ENCODE measurements at places on chromosomes 13 and 19.

DNA sequence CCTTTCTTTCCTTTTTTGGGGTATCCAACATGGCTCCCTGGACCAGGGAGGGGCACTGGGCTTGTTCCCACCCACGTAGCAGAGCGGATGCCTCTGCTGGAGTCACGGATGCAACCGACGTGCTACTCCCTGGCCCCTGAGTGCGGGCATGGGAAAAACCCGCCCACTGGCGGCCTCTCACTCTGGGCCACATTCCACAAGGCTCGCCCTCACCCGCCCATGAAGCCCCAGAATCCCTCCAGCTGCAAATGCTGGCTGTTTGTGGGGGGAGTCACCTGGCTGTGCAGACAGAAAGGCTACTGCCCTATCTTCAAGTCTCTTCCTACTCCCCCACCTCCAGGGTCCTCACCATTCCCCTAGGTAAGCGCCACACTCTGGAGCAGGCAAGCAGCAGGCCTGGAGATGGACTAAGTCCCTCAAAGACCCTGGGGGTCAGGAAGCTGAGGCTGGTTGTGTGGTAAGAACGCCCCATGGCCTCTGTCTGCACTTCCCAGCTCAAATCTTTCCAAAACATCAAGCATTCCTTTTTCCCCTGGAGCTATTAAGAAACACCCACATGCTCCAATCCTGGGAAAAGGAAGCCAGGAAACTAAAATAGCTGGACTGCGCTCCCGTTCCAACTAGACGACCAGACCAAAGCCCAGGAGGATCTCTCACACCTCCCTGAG, 17.9 kb upstream of the EPHX3 start:
- H3K4me1 ChIP-seq = peaks cover 59% of the 10 kb centered on the region
- DNase-seq = peak; percentile 88
- peak overlapping the region; percentile 99 for H3K27ac ChIP-seq
- peak overlapping the region; percentile 35 for H3K4me3 ChIP-seq
- no peaks in the 10 kb centered on the region for H3K27me3 ChIP-seq

- H3K27ac ChIP-seq = no peak overlapping the region
- peaks cover 5% of the 10 kb centered on the region for H3K27me3 ChIP-seq
- no peaks in the 10 kb centered on the region for H3K4me1 ChIP-seq
- H3K36me3 ChIP-seq = no peaks in the 10 kb centered on the region
- no peak overlapping the region for H3K4me3 ChIP-seq
- no peak for DNase-seq
These were observed 3.5 kb downstream of the GRK1 start for GRCh38 chr13:113670541-113670940.

- H3K4me1 ChIP-seq = no peaks in the 10 kb centered on the region
- H3K27me3 ChIP-seq = no peaks in the 10 kb centered on the region
- H3K27ac ChIP-seq = no peak overlapping the region
These were observed 94.3 kb downstream of the MBNL2 start for GRCh38 chr13:97316390-97316789.

DNA sequence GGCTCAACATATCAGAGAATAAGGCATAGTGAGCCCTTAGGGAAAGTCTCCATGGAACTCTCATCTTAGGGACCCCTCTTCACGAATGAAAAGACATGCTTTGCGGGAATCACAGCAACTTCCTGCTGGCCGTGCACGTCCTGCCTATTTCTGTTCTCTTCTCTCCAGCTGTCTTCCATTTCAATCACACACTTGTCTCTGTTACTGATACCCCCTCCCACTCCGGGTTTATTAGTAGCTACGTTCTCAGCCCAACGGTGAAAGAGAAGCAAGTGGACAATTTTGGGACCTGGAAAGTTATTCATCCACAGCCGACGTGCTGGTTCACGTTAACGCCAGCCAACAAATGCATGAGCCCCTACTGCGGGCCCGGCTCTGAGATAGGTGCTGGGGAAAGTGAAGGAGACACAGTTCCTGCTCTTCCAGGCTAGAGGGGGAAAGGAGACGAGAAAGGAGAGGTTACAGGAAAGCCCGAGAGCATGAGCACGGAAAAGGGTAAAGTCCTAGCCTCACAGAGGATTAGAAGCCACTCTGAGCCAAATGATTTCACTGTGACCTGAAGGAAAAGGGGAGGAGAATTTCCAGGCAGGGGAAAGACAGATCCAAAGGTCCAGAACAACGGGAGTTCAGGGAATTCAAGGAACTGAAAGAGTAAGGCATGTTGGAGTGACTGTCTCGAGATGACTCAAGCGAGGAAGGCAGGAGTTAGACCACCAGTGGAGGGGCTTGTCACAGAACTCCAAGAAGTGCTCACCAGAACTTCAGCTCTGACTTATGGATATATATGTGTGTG, 81.8 kb upstream of the CLDN10 start:
- H3K36me3 ChIP-seq = no peaks in the 10 kb centered on the region
- H3K27ac ChIP-seq = no peak overlapping the region
- DNase-seq = no peak
- no peak overlapping the region for H3K4me3 ChIP-seq
- no peaks in the 10 kb centered on the region for H3K4me1 ChIP-seq
- no peaks in the 10 kb centered on the region for H3K27me3 ChIP-seq

- H3K27me3 ChIP-seq = no peaks in the 10 kb centered on the region
- no peak overlapping the region for H3K27ac ChIP-seq
- H3K36me3 ChIP-seq = no peaks in the 10 kb centered on the region
- H3K4me1 ChIP-seq = peaks cover 5% of the 10 kb centered on the region
These were observed 10.7 kb downstream of the ABHD8 start for GRCh38 chr19:17292301-17293074.

DNA sequence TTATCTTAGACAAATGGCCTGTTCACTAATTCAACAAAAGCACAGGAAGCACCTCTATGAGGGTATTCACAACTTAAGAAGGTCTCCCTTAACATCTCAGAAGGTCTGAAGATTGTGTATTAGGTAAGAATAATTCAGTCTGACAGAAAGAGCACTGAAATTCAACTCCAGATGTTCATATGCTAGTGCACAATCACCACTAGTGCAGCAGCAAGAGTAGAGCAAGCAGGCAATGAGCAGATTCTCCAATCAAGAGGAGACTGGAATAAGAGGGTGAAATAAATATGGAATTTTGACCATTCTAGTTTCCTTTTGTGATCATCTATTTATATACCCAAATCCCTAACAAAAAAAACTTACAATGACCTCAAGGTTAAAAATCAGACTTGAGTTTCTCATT, 52.0 kb downstream of the MPHOSPH8 start:
- H3K4me3 ChIP-seq = no peak overlapping the region
- no peaks in the 10 kb centered on the region for H3K36me3 ChIP-seq
- H3K4me1 ChIP-seq = no peaks in the 10 kb centered on the region
- no peak for DNase-seq
- H3K27ac ChIP-seq = no peak overlapping the region

GRCh38 chr19:30090476-30090875, 148.4 kb downstream of the URI1 start:
- H3K27me3 ChIP-seq = no peaks in the 10 kb centered on the region
- H3K36me3 ChIP-seq = no peaks in the 10 kb centered on the region
- no peaks in the 10 kb centered on the region for H3K4me1 ChIP-seq
- no peak for DNase-seq
- no peak overlapping the region for H3K4me3 ChIP-seq

GRCh38 chr13:113077566-113077952, 28.0 kb upstream of the F7 start:
- H3K27me3 ChIP-seq = no peaks in the 10 kb centered on the region
- no peak overlapping the region for H3K4me3 ChIP-seq
- H3K4me1 ChIP-seq = no peaks in the 10 kb centered on the region
- no peak for DNase-seq

- no peak overlapping the region for H3K27ac ChIP-seq
- H3K4me1 ChIP-seq = no peaks in the 10 kb centered on the region
- no peaks in the 10 kb centered on the region for H3K27me3 ChIP-seq
- DNase-seq = no peak
These were observed 156.2 kb upstream of the ATXN8OS start for GRCh38 chr13:69951412-69951811.

DNA sequence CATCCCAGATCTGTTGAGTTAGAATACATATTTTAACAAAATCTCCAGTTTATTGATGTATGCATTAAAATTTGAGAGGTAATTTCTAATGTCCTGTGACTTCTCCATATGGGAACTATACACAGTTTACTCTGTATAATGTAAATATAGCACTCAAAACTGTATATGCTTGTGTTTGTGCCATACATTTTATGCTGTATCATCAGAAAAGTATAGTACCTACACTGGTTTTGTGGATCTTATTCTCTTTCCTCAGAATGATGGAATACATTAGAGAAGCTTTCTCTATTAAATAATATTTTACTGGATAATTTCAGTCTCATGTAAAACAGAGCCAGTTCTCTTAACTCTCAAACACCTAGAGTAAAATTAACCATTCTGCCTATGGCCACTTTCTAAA, 53.6 kb downstream of the ZNF254 start:
- no peak overlapping the region for H3K4me3 ChIP-seq
- H3K27me3 ChIP-seq = no peaks in the 10 kb centered on the region
- no peaks in the 10 kb centered on the region for H3K4me1 ChIP-seq
- H3K36me3 ChIP-seq = no peaks in the 10 kb centered on the region
- H3K27ac ChIP-seq = no peak overlapping the region
- DNase-seq = no peak

- H3K4me1 ChIP-seq = no peaks in the 10 kb centered on the region
- H3K4me3 ChIP-seq = no peak overlapping the region
- no peak for DNase-seq
- H3K36me3 ChIP-seq = no peaks in the 10 kb centered on the region
- H3K27me3 ChIP-seq = no peaks in the 10 kb centered on the region
These were observed 240.7 kb downstream of the UQCRFS1 start for GRCh38 chr19:28972058-28972852.

- no peaks in the 10 kb centered on the region for H3K36me3 ChIP-seq
- no peak overlapping the region for H3K4me3 ChIP-seq
- H3K27ac ChIP-seq = no peak overlapping the region
- H3K4me1 ChIP-seq = no peaks in the 10 kb centered on the region
These were observed 222.8 kb upstream of the NBEA start for GRCh38 chr13:34719060-34719875.

DNA sequence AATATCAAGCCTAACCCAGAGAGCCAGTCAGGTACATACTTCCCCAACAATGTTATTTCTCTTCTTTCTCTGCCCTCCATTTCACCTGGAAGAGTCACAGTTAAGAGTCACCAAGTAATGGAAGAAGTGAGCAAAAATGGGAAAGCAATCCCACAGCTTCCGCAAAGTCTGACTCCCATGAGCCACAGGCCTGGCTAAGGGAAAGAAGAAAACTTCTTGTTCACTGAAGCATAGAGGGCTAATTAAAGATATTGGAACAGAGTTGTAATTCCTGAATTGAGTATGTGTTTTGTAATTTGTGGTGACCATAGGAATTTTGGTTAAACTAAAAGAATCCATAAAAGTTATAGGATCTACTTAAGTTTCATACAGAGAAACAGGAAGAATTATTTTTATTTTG, 830.9 kb upstream of the PCDH20 start:
- H3K27me3 ChIP-seq = no peaks in the 10 kb centered on the region
- H3K27ac ChIP-seq = no peak overlapping the region
- H3K4me3 ChIP-seq = no peak overlapping the region
- peak; percentile 20 for DNase-seq
